Stimulated activated CD8-positive, alpha-beta memory T cell treated with anti-CD3 and anti-CD28 coated beads, Interleukin-7, amount 100 ng/mL, for 1 hour (primary cell): ENCODE measurements at places on chromosomes 4 and X.

GRCh38 chrX:115906276-115906675, 264.3 kb upstream of the AGTR2 start:
- no peak for DNase-seq

GRCh38 chr4:152014280-152014679, 253.5 kb upstream of the GATB start:
- no peak for DNase-seq

DNA sequence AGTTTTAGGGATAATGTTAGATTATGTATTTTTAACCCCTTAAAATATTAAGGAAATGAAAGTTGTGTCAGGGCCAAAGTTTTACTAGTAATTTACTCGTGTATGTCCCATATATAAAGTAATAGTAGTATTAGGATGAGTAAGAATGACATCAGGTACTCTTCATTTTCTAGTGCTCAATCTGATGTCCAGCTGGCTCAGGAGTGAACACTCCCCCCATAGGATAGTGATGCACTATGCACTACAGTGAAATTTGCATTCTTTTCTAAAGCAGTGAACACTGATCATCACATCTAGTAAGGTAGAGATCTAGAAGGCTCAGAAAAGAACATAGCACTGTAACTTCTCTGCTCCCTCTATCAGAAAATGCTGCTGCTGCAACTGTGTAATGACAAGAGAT, 409.7 kb downstream of the GLUD2 start:
- DNase-seq: no peak

GRCh38 chrX:20240201-20240600, 26.5 kb downstream of the RPS6KA3 start:
- DNase-seq: no peak

GRCh38 chr4:111985426-111985825, 159.8 kb upstream of the FAM241A start:
- DNase-seq: no peak

- DNase-seq: no peak
Measured at GRCh38 chr4:178812866-178813265, 1370.6 kb upstream of the AGA start.

GRCh38 chrX:48936429-48937053, 17.7 kb upstream of the PIM2 start:
- DNase-seq: no peak

- DNase-seq: no peak
Measured at GRCh38 chr4:147175460-147176025, 229.9 kb upstream of the TTC29 start.

DNA sequence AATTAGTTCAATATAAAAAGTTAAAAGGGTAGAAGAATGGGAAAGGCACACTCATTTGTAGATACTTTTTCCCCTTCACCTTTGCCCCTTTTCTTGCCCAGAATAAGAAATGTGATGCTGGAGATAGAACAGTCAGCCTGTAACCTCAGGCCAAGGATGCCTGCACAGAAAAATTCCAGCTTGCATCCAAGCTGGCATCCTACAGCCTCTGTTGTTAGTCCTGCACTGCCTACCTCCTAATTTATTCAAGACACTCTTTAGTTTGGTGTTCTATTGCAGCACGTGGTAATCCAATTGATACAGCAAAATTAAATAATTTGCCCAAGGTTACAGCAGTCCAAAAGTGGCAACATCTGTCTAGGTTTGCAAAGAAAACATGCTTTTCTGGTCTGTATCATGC, 9.7 kb upstream of the USO1 start:
- DNase-seq: no peak

- no peak for DNase-seq
Measured at GRCh38 chr4:14700544-14700943, 301.7 kb upstream of the CPEB2 start.

- no peak for DNase-seq
Measured at GRCh38 chr4:164056426-164057142, 562.1 kb downstream of the TMA16 start.

GRCh38 chr4:119726505-119726904, 97.9 kb upstream of the PDE5A start:
- no peak for DNase-seq

- no peak for DNase-seq
Measured at GRCh38 chrX:24619647-24620046, 27.5 kb downstream of the PCYT1B start.

DNA sequence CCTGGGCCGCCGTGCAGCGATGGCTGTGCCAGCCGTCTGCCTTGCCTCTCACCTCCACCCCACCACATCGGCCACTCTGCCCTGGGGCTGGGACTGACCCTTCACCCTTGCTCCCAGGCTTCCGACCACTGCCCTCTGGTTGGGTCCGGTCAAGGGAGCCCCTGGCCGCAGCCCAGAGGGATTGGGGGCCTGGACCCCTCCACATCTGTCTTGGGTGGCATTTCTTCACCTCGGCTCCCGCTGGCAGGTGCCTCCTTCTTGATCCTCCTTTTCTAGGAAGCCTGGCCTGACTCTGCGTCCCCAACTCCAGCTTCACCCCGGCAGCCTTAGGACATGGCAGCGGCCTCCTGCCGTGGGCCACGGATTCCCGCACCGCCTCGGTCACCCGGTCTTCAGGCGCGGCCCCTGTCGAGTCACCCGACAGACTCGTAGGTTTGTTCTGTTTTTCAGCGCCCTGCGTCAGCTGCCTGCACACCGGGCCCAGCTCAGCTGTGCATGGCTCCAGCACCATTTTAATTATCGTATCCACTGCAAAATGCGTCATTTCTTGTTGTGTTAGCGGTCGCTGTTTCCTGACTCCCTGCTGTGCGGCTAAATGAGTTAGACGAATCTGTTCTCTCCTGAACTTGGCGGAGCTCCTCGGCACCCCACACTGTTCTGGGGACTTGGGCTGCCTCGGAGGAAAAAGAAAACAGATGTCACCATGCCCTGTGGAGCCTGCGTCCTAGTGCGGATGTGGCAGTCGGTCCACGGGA, 124.0 kb downstream of the FAM53A start:
- no peak for DNase-seq

DNA sequence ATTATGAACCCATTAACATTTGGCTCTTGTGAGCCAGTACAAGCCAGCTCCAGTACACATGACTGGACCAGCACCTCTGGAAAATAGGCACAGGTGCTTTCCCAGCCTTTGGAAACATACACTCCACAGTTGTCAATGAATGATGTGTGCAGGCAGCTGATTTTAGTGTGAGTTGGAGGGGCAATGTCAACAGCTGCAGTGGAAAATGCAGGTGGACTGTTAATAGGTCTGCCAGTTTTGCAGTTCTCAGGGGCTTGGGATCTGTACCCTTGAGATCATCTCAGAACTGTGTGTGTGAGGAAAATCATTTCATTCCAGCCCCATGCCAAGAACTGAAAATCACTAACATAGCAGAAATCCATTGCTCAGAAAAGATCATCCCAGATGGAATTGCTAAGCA, 81.7 kb upstream of the CHRDL1 start:
- no peak for DNase-seq

DNA sequence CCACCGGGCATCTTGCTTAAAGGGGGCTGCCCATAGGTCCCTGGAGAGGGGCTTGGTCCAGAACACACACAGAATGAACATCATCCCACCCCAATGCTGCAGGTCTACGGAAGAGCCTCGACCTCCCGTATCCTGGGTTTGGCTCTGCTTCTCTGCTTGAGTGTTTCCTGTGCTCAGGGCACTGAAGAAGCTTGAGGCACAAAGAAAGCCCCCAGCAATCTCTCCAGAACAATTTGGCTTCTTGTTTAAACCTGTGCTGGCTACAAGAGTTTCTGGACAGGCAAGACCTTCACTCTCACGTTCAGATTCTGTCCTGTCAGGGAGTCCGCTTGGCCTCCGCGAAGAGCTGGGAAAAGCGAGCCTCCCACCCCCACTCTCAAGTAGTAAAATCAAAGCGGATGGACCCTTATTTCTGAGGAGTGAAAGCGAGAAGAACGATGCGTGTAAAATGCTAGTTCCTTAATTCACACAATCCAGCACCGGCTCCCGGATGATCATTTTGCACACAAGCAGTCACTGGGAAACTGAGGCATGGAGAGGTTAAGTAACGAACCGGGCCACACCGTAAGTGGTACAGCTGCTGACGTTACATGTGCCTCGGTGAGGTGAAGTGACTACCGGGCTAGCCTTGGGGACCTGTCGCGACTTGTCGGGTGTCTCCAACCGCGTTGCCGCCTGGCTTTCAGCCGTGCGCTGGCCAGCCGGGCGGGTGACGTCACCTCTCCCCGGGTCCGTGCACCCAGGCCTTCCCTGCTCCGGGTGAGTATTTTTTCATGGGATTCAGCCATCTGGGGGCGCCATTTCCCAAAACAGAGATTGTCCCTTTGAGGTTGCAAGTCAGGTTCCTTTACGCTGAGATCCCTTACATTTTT, 3.1 kb upstream of the SFRP2 start:
- DNase-seq: no peak

DNA sequence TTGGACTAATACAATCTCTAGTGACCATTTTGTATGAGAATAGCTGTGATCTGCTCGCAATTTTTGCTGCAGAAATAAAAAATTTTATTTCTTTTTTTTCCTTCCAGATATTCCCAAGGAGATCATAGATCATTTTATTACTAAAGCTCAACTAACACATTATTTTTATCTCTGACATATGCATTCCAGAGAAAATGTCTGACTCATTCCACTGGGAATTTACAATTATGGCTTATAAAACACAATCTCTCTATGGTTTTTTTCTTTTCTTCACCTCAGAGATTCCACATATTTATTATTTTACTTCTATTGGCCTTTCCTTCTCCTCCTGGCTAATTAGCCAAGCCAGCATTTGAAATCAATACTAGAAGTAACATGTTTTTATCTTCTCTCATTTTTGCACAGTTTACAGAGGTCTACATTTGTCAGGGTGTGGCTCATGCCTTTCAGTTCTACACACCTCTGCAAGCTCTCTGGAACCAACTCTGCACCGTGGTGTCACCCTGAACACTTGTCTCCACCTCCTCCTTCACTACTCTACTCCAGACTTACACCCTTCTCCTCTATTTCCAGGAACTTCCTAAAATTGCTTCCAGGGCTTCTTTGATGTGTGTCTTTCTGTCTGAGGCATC, 59.8 kb upstream of the GPM6A start:
- DNase-seq: no peak

DNA sequence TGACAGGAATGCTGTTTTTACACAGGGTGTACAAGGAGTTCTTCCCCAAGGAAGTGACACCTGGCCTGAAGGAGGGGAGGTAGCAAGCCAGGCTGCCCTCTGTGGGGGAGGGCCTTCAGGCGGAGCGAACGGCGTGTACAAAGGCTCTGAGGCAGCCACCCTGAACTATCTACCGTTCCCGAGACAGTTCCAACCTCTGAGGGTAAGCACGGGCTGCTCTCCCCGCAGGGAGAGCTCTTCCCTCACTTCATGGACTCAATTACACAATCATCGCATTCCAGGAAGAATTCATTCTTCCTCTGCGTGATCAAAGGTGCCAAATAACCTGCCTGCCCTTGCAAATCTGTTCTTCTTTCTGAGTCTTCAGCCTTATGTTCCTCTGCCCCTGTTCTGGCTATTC, 4.8 kb downstream of the ELK1 start:
- DNase-seq: no peak

GRCh38 chr4:188254211-188254610, 115.0 kb downstream of the TRIML1 start:
- DNase-seq: no peak

- no peak for DNase-seq
Measured at GRCh38 chrX:120302434-120302833, 8.8 kb downstream of the TMEM255A start.

GRCh38 chr4:14520171-14520570, 482.1 kb upstream of the CPEB2 start:
- DNase-seq: no peak
